ENCODE measurements at places on chromosomes 7 and 10.

GRCh38 chr10:116265686-116266085 lies 7.3 kb downstream of the GFRA1 start:
- no peak for DNase-seq

DNA sequence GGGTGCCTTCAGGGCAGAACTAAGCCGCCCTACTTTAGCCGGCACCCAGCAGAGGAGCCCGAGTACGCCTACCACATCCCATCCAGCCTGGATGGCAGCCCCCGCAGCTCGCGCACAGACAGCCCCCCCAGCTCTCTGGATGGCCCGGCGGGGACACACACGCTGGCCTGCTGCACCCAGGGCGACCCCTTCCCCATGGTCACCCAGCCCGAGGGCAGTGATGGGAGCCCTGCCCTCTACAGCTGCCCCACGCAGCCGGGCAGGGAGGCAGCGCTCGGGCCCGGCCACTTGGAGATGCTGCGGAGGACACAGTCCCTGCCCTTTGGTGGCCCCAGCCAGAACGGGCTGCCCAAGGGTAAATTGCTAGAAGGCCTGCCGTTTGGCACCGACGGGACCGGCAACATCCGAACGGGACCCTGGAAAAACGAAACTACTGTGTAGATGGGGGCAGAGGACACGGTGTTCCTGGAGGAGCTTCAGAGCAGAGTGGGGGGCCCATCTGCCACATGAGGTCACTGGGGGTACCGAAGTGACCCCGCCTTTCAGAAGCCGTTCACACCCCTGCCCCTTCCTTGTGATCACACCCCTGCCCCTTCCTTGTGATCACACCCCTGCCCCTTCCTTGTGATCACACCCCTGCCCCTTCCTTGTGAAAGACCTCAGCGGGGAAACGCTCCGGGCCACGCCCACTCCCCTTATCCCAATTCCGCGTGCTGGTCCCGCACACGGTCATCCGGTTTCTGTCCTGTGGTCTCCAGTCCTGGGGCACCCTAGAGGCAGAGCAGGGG lies 30.8 kb upstream of the KNDC1 start:
- no peak for DNase-seq

- DNase-seq: no peak
Observed at GRCh38 chr10:114402871-114403540, 1.3 kb downstream of the AFAP1L2 start.

- no peak for DNase-seq
Observed at GRCh38 chr10:239109-239508, 103.9 kb downstream of the ZMYND11 start.

DNA sequence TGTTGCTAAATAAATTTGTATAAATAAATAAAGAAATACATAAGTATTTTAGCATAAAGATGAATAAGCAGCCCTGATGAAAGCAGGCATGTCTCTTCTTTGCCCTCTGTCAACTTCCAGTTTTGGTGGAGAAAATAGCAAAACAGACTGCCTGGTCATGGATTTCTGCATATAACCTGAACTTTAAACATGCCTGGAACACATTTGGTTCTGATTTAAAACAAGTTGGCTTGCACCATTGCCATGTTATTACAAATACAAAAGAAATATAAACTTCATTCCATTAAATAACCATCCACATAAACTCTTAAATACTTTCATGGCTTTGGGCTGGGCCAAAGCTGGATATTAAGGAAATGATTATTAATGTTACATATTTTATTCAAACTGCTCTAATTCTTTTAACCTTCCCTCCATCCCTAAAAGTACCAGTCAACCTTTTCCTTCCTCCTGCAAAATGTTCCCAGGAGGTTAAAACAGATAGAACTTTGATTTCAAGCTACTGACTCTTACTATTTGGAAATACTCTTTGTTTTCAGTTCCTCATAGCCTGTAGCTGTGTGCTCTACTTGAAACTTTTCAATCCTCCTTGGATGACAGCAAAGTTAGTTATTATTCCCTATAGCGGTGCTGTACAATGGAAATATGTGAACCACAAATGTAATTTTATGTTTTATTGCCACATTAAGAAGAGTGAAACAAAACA lies 96.3 kb downstream of the BICC1 start:
- no peak for DNase-seq

DNA sequence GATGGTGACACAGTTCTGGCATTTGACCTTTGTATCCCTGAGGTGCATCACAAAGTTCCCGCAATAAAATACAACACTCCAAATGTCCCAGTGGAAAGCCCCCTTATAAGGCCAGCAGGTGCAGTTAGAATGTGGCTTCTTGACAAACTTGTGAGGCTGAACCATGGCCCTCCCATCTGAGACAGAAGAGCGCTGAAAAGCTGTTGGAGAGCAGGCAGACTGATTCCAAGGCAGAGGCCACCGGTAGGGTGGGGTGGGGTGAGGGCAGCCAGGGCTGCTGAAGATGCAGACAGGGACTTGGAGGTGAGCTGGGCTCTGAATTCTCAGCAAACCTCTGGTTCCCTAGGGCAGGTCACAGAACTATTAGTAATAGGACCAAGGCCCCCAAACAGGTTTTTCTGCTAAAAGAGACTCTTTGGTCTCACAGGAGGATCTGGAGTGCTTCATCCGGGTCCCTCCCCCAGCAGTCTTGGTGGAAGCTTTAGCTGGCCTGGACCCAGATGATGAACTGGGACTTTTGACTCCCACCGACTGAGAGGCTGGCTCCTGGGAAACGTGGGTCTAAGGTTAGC lies 15.6 kb upstream of the CHST3 start:
- no peak for DNase-seq

DNA sequence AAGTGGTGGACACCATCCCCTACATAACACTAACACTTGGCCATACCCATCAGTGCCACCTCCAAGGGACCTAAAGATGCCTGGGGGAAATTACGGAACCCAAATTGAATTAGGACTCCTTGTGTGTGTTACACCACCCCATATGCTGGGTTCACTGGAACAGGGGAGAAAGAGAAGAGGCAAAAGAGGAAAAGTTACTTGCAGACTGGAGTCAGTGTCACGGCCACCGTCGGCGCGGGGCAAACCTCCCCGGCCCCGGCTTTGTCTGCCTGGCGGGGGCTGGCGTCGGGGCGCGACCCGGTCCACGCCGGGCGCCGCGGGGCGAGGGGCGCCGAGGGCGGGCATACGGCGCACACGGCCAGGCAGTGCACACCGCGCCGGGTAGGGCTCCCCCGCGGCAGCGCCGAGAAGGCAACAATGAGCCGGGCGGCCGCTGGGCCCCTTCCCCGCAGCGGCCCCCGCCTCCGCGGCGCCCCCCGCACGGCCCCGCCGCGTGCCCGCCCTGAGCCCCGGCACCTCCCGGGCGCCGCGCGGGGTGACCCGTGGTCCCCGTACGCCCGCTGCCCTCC lies 171.1 kb downstream of the FAM107B start:
- DNase-seq: no peak

- no peak for DNase-seq
Observed at GRCh38 chr7:43431020-43431595, 151.8 kb upstream of the STK17A start.

- no peak for DNase-seq
Observed at GRCh38 chr10:89442289-89442688, 27.9 kb downstream of the IFIT5 start.

GRCh38 chr10:45179691-45180090 lies 135.7 kb downstream of the OR13A1 start:
- DNase-seq: no peak

- no peak for DNase-seq
Observed at GRCh38 chr7:151176401-151176800, 8.9 kb upstream of the GBX1 start.

DNA sequence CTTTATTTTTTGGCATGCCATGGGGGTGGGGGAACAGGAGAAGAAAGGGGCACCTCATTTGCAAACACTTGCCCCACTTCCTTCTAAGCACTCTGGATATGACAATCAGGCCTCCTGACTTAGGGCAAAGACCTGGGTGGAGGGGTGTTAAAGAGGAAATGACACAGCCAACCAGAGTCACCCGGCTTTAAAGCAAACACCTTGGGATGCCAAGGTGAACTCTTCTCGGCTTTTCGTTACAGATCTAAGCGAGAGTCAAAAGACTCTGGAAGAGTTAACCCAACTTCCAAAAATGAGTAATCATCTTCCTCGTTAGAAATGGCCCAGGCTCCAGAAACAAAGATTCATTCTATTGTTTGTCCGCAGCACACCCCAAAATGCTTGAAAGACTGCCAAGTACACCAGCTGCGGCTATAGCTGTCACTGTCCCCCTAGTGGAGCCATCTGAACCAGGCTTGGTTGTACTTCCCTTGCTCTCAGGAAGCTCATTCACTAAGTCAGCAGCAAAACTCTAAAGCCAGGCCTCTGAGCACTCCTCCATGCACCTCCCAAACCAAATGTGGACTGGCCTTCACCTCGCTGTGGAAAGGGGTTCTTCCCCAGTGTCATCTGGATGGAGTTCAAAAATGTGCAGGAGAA lies 24.8 kb downstream of the FAM53B start:
- DNase-seq: peak; percentile 61

DNA sequence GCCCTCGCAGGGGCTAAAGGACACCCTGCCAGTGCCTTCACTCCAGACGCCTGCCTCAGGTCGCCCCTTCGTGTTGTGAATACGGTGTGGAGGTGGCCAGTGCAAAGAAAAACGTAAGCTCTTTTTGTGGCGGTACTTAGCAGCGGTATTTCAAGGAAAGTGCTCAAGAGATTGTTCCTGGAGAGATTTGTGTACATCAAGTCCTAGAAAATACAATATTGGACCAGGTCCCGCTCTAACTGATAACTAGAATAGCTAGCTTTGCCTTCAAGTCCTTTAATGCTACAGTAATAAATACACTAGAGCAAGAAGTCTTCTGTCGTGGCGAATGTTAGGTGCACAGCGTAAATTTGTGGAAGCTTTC lies 689 bp downstream of the PLCE1 start:
- DNase-seq: no peak

GRCh38 chr10:114343623-114344505 lies 60.4 kb downstream of the AFAP1L2 start:
- DNase-seq: no peak

GRCh38 chr7:70069977-70070376 lies 471.7 kb downstream of the AUTS2 start:
- no peak for DNase-seq

DNA sequence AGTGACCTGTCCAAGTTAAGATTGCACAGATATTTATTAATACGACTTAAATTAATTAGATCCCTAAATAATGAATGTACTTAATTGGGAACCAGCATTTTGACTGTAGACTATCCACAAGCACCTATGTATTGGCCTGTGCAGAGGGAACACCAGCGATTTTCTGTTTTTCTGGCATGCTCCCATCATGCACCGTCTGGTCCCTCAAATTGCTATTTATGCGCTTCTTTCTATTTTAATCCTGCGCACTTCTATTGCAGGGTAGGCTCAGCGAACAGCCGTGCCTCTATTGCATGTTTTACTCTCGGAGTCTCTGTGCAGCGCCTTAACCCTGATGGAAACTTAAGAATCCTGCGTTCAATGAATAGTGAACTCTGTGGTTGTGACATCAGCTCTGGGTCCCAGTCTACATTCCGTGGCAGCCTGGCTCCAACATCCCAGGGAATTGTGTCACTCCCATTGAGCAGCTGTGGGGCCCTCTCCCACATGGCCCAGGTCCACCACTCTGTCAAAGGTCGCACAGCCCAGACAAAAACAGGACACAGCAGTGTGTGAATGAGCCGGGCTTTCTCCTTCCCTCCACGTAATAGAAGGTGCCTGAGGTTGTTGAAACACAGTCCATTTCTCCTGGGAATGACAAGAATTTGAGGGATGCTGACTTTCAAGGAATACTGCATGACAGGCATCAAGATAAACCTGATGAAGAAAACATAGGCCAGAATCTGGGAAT lies 239.7 kb upstream of the KLF6 start:
- DNase-seq: no peak

DNA sequence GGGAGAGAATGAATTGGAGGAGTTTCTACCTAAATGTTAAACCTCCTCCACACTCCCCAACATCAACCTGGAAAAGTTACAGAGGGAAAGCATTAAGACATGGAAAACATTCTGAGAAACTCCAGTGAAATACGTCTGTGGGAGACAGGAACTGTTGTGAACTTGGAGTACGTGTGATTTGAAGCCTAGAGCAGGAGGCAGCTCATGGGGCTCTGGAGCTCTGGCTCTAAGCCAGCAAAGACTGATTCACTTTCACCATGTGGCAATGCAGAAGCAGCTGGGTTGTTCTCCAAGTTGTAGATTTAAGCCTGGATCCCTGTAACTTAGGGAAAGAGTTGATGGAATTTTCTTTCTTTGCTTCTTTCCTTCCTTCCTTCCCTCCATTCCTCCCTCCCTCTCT lies 503.2 kb downstream of the NRG3 start:
- DNase-seq: no peak

GRCh38 chr7:98366562-98366938 lies 34.3 kb downstream of the BAIAP2L1 start:
- no peak for DNase-seq

- DNase-seq: no peak
Observed at GRCh38 chr7:27133409-27134231, 3.1 kb upstream of the HOXA4 start.

GRCh38 chr10:52659085-52659484 lies 113.5 kb downstream of the MBL2 start:
- no peak for DNase-seq

- no peak for DNase-seq
Observed at GRCh38 chr7:103680161-103681144, 234.4 kb upstream of the SLC26A5 start.

GRCh38 chr10:70461397-70462348 lies 16.9 kb upstream of the PALD1 start:
- DNase-seq: peak; percentile 60

DNA sequence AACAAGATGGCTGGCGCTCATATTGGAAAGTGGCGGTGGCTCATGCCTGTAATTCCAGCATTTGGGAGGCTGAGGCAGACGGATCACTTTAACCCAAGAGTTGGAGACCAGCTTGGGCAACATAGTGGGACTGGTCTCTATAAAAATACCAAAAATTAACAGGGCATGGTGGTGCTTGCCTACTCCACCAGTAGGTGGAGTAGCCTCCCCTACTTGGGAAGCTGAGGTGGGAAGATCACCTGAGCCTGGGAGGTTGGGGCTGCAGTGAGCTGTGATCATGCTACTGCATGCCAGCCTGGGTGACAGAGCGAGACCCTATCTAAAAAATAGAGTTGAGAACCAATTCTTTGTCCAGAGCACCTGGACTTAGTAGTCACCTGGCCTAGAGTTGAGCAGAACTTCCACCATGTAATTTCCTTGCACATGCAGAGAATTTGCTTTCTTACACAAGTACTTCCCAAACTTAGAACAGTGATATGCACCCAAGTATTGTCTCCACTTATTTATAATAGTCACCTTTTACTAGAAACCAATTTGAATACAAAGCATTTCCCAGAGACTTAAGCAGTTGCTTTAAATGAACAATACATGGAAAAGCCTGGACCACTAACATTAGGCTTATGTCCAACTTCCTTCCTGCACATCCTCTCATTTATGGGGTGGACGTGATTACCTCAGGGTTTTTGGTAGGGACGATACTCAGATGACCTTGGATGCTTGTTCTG lies 15.9 kb downstream of the LAMB4 start:
- DNase-seq: no peak
